ENCODE measurements at places on chromosomes 7 and 10.

DNA sequence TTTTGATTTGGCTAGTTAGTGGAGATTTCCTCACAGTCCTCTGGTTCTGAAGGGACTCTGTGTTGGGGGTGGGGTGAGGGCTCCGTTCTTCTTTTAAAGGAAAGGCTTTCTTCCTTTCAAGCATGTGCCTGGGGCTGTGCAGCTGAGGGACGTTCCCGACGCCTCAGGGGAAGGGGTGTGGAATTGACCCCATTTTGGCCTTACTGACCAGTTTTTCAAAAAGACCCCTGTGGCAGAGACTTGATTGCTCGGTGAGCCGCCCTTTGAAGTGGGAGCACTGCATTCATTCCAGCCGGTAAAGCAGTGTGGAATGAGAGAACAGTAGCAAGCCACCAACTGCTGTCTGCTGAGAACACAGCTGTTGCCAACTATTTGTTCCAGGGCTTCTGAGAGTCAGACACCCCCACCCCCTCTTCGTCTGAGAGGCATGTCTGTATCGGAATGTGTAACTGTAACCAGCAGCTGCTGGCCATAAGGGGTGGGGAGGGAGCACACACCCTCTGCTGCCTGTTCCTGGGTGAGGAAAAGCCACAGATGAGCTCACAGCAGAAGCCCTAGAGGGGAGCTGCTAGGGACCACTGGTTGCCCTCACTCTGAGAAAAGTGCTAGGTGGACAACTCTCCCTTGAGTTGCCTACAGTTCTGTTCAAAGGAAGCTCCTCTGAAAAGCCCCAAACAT, 33.2 kb downstream of the WBP1L start:
- peak; percentile 97 for DNase-seq

- no peak for DNase-seq
Measured at GRCh38 chr7:2162959-2163358, 69.8 kb downstream of the MAD1L1 start.

- peak; percentile 54 for DNase-seq
Measured at GRCh38 chr10:88642963-88643362, 21.3 kb upstream of the LIPF start.

GRCh38 chr10:31288962-31289361, 30.1 kb upstream of the ZEB1 start:
- DNase-seq: no peak

GRCh38 chr10:103184615-103185014, 8.5 kb downstream of the NT5C2 start:
- no peak for DNase-seq
